ENCODE measurements at places on chromosomes 6 and 20.

DNA sequence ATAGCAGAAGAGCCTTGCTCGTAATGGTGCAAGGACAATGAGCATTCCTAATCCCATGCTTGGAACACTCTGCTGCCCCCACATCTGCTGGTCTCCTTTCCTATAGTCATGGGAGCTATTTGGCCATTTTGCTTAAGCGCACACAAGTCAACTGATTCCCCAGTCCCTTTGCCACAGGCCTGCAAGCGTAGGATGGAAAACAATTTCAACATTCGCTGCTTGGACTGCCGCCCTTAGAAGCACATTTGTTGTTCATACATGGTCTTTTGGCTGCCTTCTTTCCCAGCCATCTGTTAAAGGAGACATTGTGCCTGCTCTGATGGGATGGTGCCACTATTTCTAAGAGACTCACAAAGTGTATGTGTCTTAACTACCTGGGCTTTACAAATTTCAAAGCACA is 96.9 kb downstream of the RFX6 start:
- no peak for DNase-seq

GRCh38 chr6:20173833-20174792 is 38.2 kb downstream of the MBOAT1 start:
- DNase-seq: no peak

DNA sequence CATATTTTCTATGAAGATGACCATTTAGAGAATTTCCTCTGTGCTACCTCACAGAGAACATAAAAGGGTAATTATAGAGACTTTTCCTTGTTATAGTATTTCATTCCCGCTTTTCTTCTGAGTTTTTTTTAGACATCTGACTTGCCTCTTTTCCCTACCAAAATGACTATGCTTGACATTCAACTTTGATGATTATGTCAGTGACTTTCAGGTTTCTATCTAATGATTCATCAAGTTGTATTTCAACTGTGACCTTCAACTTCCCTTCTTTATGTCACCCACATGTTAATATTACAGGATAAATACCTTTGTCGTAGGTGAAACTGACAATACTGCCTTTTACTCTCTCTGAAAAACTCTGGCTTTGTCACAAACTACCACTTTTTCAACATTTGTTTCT is 95.3 kb downstream of the MLIP start:
- DNase-seq: no peak

DNA sequence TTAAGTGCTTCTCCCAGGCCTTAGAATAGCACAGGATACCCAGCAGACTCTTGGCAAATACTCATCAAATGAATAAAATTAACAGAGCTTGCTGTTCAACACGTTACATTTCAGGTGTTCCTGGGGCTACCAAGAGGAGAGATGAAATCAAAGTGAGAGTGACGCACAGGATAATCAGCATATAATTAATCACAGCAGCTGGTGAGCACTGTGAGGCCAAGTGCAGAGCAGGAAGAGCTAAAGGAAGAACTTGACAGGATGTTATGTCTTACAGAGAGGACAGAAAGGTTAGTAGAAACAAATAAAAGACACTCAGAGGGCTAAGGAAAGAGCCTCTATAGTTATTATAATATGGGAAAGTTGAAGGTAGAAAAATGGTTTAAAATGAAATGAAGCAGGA is 8.8 kb downstream of the PPIL1 start:
- DNase-seq: no peak

- DNase-seq: no peak
Measured at GRCh38 chr6:71454056-71454455, 165.4 kb downstream of the OGFRL1 start.

DNA sequence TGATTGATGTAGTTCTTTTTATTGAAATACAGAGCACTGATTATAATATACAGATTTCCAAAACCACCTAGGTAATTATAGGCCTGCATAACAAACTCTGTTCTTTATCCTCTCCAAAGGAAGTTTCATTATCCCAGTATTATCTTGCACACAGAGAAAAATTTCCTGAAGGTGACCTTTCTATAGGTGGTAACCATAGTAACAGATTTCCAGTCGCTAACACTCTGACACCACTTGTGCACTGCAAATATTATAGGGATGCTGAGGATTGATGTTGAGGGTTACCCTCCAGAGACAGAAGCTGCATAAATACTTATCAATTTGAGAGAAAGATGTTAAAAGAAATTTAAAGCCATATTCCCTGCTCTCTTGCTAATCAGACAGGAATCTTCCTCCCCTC is 274.5 kb upstream of the NRSN1 start:
- no peak for DNase-seq

DNA sequence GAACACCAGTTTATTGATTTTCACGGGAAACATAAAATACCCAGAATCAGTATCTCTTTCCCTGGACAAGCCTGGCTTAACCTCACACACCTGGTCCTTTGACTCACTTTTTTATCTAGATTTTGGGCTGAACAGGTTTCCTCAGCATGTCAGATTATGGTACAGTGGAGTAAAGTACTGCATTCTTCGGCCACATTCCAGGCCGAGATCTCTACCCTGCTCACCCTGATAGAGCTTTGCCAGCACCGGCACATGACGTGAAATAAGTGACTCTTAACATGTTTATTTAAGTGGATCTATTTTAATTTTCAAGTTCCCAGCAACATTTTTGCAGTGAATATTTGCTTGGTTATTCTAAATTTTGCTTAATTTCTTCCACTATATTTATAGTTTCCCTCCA is 79.0 kb upstream of the POPDC3 start:
- DNase-seq: no peak

- no peak for DNase-seq
Measured at GRCh38 chr20:14449323-14449722, 111.9 kb upstream of the FLRT3 start.

DNA sequence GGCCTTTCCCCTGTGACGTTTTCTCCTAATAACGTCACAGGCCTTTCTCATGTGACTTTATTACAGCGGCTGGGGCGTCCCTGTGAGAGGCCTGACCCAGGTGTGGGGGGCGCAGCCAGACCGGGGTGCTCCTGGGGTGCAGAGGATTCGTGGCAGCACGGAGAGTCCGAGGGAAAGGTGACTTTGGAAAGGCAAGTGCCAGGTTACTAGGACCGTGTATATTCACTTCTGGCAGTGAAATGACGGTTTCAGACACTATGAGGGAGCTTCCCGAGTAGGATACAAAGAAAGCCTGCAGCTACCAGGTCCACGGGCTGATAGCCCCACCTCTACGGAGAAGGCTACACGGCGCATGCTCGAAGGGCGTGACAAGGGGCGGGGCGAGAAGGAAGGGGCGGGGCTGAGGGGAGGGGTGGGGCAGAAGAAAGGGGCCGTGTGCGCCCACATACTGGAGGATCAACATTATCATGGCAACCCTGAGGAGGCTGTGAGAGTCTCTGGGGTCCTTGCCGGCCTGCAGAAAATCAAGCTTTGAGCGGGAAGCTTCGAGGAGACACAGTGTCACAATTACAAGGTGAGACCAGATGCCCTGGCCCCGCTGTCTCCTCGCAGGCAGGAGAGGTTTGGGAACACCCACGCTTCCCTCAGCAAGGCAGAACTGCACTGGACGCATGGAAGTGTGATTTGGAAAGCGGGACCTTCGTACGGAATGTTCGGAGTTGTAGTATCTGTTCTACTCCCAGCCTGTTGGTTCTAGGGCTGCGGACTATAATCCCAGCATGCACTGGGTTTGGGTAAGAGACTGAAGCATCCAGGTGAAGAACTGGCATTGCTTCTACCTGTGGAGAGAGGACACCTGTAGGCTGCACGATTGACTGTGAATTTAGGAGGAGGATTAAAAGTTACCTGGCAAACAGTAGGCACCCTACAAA is 54.4 kb upstream of the ZNF337 start:
- peak; percentile 22 for DNase-seq

- no peak for DNase-seq
Measured at GRCh38 chr6:124303971-124304370, 500.3 kb downstream of the NKAIN2 start.

DNA sequence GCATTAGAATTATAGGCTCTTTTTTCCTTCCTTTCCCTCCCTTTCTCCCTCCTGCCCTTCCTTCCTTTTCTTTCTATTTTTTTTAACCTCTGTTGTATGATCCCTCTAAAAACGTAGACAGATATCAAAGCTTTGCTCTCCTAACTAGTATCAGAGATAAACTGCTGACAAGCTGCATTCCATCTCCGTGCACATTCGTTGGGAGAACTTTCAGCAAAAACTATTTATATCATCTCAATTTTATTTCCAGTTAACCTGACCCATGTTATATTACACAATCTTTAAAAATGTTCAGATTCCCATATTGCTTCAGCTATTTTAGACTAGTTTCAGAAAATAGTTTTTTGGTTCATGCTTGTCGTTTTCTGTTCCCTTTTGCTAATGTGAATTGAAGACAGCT is 47.3 kb downstream of the RNF217 start:
- no peak for DNase-seq

DNA sequence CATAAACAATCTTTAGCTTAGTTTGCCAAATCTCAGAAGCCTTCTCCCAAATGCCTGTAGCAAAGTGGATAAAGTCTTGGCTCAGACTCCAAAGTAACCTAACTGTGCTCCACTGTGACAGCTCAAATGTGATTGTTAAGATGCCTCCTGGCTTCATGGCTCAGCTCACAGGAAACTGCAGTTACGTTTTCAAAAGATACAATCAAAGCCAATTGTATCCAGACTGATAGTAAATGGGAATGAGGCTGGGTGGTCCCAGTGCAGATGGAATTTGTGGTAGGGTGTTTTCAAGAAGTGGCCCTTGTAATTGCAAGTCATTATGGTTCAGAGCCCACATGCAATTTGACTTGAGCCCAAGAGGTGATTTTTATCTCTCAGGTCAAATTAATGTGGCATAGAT is 151.2 kb upstream of the TAB2 start:
- DNase-seq: no peak

DNA sequence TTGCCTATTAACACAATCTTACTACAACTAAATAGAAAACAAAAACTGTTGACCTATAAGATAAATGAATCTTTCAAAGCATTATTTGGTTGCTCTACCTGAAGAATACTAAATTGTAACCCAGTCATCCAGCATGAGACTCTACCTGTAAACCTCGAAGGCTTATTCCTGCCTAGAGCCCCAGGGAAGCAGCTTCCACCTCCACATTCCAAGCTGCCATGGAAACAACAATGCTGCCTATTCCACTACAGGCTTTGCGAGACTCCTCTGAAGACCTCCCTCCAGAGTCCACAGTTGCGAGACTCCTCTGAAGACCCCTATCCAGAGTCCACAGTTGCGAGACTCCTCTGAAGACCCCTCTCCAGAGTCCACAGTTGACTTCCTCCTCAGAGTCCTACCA is 15.7 kb downstream of the GMDS start:
- no peak for DNase-seq

DNA sequence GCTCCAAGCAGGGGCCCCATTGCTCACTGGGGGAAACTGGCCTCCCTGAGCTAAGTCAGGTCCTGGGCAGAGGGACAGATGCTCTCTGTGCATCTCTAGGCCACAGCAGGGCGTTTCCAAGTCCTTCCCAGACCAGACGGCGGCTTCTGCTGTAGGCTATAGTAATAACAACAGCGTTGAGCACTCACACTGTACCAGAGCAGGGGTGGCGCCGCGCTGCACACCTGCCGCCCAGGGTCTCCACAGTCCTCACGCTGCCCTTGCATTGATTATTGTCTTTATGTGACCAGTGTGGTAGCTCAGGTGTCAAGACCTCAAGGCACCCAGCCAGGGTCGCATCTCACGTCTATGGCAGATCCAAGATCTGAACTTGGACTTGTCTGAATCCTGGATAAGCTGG is 14.9 kb upstream of the CCN5 start:
- no peak for DNase-seq

GRCh38 chr6:90146921-90147649 is 149.6 kb downstream of the BACH2 start:
- no peak for DNase-seq

DNA sequence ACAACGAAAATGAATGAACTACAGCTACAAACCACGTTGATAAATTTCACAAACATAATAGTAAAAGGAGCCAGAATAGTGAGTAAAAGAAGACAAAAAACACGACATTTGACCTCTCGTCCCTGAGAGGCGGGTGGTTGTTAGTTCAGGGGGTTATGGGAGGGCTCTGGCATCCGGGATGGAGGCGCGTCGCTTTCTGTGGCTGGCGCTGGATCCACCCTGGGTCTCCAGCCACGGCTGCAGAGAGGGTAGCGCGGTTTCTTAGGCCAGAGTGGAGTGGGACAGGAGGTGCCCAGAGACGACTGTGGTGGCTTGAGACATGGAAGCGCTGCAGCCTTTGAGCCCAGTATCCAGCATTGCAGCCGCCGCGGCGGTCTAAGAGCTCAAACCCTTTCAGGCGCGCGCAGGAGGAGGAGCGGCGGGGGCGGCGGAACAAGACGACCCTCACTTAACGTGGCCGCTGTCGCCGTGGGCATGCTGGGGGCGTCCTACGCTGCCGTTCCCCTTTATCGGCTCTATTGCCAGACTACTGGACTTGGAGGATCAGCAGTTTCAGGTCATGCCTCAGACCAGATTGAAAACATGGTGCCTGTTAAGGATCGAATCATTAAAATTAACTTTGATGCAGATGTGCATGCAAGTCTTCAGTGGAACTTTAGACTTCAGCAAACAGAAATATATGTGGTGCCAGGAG is 3.7 kb upstream of the ZSCAN23 start:
- DNase-seq: no peak

DNA sequence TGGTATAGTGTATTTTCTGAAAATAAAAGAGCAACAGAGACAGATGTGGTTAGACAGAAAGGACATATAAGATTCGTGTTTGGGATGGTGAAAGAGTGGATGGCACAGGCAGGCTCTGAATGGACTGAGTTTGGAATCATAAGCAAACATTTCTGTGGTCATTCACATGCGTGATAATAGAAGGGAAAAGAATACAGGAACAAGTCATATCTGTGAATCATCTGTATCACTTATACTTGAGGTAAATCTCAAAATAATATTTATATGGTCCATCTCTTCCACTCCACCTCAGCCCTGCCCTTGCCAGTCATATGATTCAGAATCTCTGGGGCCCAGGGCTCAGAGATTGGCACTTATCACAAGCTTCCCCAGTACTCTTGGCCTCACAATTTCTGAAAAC is 535.1 kb downstream of the BCKDHB start:
- no peak for DNase-seq

- DNase-seq: no peak
Measured at GRCh38 chr20:6081236-6081635, 27.4 kb upstream of the LRRN4 start.

DNA sequence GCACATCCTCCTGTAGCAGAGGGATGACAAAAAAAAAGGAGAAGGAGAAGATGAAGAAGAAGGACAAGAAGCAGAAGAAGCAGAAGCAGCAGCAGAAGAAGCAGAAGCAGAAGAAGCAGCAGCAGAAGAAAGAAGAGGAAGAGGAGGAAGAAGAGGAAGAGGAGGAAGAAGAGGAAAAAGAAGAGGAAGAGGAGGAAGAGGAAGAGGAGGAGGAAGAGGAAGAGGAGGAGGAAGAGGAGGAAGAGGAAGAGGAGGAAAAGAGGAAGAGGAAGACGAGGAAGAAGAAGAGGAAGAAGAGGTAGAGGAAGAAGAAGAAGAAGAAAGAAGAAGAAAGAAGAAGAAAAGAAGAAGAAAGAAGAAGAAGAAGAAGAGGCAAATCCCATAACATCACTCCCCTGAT is 35.0 kb upstream of the AHI1 start:
- DNase-seq: no peak

- no peak for DNase-seq
Measured at GRCh38 chr6:106924694-106925523, 49.6 kb downstream of the CD24 start.

- no peak for DNase-seq
Measured at GRCh38 chr20:39036851-39037250, 74.7 kb downstream of the DHX35 start.

- no peak for DNase-seq
Measured at GRCh38 chr6:87408721-87409155, 966 bp downstream of the CFAP206 start.

Data from stimulated activated CD4-positive, alpha-beta T cell treated with anti-CD3 and anti-CD28 coated beads, Interleukin-15, amount 100 ng/mL, for 48 hours (primary cell).